GM12864 (cell line): ENCODE measurements at places on chromosomes 3 and 15.
A peak's percentile ranks its signal among the peaks of the same experiment; 100 is the strongest.

DNA sequence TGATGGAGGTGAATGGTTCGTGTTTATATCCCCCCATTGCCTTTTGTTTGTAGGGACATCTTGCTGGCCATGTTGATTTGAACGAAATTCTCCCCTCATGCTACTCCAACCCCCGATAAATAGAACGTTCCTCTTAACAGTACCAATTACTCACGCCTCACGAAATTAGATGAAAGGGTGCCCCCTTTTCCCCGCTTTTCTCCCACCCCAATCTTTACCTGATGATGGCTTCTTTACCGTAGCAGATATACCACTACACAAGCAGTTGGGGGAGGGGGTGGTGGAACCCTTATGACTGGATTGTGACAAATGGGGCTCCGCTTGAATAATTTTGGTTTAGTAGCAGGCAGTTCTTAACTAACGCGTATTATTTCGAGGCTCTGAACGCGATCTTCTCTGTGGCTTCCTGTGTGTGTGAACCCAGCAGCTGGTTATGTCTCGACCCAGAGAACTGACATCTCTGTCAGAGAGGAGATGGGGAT is 1.1 kb downstream of the PIAS1 start:
- DNase-seq = peak; percentile 84

DNA sequence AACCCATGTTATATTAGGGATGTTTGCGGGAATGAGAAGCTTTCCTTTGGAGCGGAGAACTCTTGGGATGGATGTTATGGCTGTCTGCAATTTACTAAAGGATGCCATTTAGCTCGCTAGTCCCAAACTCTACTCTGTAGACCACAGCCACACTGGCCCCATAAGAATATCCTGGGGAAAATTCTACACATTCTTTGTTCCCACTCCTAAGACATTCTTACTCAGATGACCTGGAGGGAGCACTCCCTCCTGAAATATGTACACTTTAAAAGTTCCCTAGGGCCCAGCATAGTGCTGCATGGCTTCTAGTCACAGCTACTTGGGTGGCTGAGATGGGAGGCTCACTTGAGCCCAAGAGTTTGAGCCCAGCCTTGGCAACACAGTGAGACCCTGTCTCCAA is 288.7 kb upstream of the RORA start:
- DNase-seq = no peak

DNA sequence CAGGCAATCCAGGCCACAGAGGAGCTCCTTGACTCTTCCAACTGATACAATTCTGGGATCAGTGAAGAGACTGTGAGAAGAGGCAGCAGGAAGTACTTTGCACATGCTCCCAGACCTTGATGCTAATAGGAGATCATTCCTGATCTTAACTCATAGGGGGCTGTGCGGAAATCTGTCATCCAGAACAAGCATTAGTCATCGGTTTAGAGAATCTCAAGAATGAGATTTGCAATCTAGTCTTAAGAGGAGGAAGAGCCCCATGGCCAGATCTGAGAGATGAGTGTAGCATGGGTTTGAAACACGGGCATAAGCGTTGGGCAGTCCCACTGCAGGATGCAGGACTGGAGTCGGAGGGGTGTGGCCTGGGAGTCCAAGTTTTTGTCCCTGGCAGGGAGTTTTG is 1081.1 kb downstream of the NAALADL2 start:
- DNase-seq = no peak

DNA sequence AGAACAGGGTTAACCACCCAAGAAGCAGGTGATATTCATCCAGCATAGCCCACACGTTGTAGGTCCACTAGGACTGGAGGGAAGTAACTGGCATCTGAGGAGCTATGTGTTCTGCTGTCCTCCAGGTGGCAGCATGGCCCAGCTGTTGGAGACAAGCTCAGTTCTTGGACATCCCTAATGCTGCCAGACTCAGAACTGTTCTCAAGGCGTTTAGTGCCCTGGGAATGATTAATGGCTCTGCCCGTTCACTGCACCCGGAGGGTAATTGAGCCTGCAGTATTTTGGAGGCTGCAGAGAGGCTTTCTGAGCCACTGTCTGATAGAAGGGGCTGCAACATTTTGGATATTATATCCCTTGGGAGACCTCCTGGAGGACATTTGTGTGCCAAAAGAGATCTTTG is 521.3 kb upstream of the SEMA6D start:
- DNase-seq = peak; percentile 18

DNA sequence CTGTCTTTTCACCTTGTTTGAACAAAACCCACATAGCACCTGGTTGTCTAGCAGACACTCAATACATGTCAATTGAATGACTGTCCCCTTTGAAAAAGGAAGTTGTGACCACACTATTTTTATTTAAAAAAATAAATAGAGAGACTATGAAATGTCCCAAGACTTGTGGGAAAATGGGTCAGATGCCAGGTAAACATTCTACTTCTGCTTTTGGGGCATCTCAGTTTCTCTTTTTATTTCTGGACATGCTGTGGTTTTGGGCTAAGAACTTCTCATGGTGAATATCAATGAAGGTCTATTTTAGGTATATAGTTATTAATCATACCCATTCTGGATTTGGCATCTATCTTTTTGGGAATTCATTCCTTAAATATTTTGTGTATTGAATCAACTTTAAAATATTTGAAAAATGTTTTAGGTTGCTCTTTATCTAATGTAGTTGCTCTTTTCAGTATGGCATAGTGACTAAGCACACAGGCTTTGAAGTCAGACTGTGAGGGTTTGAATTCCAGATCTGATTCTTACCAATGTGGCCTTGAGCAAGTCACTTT is 4.4 kb downstream of the TMEM45A start:
- DNase-seq = no peak

DNA sequence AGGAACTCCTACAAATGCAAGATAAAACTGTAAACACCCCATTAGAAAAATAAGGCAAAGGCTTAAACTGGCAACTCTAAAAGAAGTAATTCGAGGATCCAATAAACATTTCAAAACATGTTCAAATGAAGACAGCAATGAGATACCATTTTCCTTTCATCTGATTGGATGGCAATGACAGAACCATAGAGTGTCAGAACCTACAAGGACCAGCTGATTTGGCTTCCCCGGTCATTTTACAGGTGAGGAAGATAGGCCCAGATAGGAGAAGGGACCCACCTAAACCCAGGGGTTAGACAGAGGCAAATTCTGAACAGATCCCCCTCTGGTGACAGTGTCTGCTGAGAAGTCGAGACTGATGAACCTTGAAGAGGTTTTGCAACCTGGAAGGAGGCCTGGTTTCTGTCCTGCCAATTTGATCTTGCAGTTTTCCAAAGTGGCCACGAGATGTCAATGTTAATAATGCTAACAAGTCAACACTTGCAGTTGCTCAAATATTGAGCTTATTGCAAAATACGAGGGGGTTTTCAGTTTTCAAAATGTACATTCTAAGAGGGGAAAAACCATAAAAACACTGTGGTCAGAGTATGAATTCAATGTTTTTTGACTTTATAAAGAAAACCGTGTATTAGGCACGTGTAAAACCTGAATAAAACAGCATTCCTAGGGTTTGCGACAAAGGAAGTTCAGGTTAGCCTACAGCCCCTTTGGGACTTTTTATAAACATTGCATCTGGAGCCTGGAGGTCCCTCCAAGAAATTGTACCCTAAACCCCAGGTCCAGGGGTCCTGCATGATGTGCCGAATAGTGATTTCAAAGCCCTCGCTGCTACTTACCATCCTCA is 21.5 kb downstream of the CFAP161 start:
- no peak for DNase-seq

- no peak for DNase-seq
Observed at GRCh38 chr3:149512073-149512782, 37.7 kb downstream of the TM4SF4 start.

GRCh38 chr3:140205598-140205997 is 270.6 kb downstream of the CLSTN2 start:
- DNase-seq = no peak

- DNase-seq = no peak
Observed at GRCh38 chr15:59594493-59594942, 17.1 kb upstream of the GCNT3 start.

GRCh38 chr3:179608931-179609720 is 4.5 kb downstream of the NDUFB5 start:
- DNase-seq = peak; percentile 62

DNA sequence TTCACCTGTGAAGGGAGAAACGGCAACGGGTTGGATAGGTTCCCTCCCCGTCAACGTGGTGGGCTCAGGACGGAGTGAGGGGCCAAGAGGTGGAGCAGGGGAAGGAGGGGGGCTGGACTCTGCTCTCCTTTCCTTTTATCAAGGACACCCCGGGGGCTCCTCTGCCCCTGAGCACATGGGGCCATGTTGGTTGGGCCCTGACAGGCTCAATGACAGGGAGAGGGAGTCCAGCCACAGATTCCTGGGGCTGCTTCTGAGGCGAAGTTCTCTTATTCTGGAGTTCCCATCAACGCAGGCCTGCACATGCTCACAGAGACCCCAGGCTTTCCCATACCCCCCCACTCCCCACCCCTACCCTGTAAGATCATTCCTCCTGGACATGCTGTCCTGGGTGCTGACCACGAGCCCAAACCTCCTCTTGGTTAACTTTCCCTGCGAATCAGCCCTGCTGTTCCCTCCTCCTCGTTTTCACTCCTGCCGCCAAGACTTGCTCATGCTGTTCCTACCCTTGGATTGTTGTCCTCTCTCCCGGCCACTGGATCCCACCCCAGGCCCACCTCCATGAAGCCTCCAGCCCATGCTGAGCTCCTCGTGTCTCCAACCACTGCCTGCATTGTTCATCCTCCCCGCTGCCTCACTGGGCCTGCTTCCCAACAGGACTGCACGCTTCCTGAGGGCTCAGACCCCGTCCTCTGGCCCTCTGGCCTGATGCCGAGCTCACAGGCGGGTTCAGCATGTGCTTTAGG is 61.2 kb downstream of the SENP2 start:
- DNase-seq = no peak

DNA sequence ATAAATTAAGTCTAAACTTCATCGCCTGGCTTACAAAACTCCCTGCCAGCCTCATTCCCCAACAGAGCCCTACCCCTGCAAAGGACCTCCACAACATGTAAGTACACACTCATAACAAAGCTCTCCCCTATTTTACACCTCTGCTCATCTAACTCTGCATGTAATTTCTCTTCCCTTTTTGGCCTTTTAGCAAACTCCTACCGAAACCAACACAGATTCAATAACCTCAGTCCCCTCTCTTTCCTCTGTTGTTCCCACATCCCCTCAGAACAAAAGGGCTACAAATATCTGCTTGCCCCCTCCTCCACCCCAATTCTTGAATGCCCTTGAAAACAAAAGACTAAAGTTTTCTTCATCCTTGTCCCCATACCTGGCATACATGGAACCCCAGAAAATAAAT is 662 bp downstream of the UBL7 start:
- peak; percentile 40 for DNase-seq

- DNase-seq = no peak
Observed at GRCh38 chr3:72274493-72275330, 489.8 kb upstream of the PROK2 start.

DNA sequence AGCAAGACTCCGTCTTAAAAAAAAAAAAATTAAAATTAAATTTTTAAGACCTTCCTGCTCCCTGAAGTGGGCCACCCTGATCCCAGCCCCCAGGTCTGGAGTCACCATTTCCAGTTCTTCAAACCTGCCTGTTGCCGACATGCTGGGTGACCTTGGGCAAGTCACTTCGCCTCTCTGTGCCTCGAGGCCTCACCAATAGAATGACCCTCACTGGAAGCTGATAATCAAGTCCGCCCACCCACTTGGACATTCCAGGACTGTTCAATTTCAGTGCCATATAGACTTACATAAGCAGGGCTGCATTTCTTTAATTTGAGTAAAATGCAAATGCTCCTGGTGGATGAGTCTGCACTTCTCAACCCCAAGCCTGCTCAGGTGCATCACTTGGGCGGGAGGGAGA is 39.3 kb upstream of the FURIN start:
- DNase-seq = no peak

GRCh38 chr15:87736891-87737389 is 519.6 kb downstream of the NTRK3 start:
- DNase-seq = no peak

GRCh38 chr15:72958634-72959033 is 93.6 kb upstream of the NEO1 start:
- DNase-seq = no peak

DNA sequence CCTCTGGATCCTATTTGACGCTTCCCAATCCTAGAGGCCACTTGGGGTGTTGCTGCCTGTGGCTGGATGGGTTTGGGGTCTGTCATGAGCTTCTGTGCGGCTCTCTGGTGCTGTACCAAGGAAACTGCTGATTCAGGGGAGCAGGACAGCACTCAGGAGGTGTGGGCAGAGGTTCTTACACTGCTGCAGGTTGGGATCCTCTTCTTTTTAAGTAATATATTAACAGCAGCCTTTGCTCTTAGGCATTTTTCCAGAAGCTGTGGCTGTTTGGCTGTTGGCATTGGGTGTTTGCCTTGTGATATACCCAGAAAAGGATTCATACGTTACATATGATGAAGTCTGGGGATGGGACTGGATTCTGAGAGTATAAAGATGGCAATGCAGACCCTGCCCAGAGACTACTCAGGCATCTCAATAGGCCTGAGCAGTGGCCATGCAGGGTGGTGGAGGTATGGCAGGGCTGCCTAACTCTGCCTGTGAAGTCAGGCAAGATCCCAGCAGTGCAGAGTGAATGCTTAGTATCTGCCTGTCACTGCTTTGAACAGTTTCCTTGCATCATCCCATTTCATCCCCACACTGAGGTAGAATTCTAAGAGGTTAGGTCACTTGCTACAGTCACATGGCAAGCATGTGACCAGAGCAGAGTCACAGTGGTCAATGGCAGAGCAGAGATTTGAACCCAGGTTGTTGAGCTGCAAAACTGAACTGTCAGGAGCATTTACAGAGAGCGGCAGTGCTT is 3.9 kb downstream of the ABHD6 start:
- no peak for DNase-seq

GRCh38 chr15:74903676-74904075 is 3.0 kb downstream of the FAM219B start:
- no peak for DNase-seq

DNA sequence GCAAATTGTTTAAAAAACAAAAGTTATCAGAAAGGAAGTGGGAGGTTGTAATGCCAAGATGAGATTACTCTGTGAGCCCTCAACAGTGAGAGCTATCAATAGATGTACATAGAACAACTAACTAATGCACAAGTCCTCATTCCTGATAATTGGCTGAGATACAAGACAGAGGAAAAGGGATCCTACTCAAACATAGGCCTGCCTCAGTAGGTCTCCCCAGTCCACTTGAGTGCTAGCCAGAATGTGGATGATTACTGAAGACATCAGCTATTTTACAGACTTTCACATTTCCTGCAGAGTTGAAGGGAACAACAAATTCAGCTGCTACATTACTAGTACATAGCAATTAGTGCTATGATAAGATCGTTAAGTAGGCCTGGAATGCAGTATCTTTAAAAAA is 981.9 kb downstream of the TUSC7 start:
- no peak for DNase-seq

DNA sequence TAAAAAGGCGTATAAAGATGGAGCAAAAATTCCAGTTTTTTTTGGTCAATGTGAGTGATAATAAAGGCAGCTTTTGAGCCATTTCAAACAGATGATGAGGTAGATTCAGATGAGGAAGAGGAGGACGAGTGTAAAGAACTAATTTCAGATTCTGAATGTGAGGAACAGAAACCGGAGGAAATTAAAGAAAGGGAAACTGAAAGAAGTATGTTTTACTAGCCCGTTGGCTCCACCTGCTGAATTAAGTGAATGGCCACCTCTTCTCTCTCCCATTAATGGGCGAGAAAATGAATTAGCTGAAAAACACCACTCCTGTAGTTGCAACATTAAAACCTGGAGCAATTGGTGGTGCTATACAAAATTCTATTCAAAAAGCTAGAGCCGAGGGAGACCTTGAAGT is 55.4 kb downstream of the CYP19A1 start:
- peak; percentile 18 for DNase-seq

GRCh38 chr15:26082221-26083109 is 219.3 kb upstream of the ATP10A start:
- peak; percentile 81 for DNase-seq

- DNase-seq = no peak
Observed at GRCh38 chr15:57500256-57500655, 91.4 kb upstream of the MYZAP start.
